ENCODE measurements at places on chromosomes 1 and 21.

DNA sequence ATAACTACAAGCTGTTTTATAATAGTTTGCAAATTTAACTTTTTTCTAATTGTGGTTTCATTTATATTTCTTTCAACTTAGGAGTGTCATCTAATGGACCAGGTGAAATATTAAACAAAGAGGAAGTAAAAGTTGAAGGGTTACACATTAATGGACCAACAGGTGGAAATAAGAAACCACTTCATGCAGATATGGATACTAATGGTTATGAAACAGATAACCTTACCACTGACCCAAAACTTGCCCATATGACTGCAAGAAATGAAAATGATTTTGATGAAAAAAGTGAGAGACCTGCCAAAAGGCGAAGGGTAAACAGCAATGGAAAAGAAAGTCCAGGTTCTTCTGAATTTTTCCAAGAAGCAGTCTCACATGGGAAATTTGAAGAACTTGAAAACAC, 59.7 kb downstream of the MIER1 start:
- no peak for DNase-seq
- H3K4me1 ChIP-seq = peaks cover 29% of the 10 kb centered on the region
- peaks cover 61% of the 10 kb centered on the region for H3K36me3 ChIP-seq
- no peak overlapping the region for H3K4me3 ChIP-seq
- H3K27ac ChIP-seq = no peak overlapping the region
- no peaks in the 10 kb centered on the region for H3K27me3 ChIP-seq

DNA sequence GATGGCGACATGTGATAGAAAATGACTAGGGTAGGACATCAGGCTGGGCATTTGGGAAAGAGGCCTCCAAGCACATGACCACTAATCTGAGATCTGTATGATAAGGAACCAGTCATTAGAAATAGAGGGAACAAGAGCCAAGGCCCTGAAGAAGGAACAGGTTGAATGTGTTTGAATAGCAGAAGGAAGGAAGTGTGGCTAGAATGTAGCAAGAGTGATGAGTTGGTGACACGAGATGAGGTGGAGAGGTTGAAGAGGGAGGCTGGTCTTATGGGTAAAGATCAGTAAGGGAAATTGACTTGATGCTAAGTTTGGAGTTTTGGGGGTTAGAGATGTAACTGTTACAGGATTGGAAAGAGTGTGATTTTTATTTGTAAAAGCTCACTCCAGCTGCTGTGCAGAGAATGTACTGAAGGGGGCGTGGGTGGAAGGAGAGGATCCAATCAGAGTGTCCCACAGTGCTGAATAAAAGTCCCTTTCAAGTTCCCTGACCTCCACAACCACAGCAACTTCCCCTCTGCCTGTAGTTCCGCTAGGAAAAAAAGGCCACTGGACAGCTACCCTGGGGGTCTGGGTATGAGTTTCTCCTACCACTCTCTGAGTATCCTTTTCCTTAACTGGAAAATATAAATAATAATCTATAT, 295.0 kb downstream of the OMA1 start:
- no peaks in the 10 kb centered on the region for H3K36me3 ChIP-seq
- DNase-seq = no peak
- H3K27ac ChIP-seq = no peak overlapping the region
- H3K4me3 ChIP-seq = no peak overlapping the region

DNA sequence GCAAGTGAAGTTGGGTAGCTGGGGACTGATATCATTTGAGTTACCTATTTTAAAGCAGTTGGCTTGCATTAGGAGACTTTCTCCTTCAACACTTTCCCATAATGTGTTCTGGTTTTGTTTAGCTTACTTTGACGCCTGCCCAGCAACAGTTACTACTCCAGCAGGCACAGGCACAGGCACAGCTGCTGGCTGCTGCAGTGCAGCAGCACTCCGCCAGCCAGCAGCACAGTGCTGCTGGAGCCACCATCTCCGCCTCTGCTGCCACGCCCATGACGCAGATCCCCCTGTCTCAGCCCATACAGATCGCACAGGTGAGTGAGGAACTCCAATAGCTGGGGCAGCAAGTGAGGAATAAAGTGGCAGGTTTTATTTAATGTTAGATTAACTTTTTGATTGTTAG, 144.3 kb downstream of the CD247 start:
- H3K4me3 ChIP-seq = no peak overlapping the region
- no peaks in the 10 kb centered on the region for H3K27me3 ChIP-seq
- H3K4me1 ChIP-seq = no peaks in the 10 kb centered on the region
- DNase-seq = no peak
- no peak overlapping the region for H3K27ac ChIP-seq
- peaks cover 17% of the 10 kb centered on the region for H3K36me3 ChIP-seq

DNA sequence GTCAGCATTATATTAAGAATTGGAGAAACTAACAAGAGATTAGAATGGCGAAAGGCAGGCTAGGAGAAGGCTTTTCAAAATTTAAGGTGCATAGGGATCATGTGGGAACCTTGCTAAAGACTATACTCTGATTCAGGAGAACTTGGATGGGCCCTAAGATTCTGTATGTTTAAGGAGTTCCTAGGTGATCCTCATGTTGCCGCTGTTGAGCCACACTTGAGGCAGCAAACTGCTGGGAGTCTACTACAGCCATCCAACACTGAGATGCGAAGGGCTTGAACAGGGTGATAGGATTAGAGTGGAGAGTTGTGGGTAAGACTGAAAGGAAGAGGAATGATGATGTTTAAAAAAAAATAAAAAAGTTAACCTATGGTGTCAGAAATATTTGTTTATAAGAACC, 1013.2 kb downstream of the MRPL39 start:
- H3K36me3 ChIP-seq = no peaks in the 10 kb centered on the region
- H3K4me1 ChIP-seq = no peaks in the 10 kb centered on the region
- no peaks in the 10 kb centered on the region for H3K27me3 ChIP-seq
- H3K4me3 ChIP-seq = no peak overlapping the region
- no peak overlapping the region for H3K27ac ChIP-seq

- H3K36me3 ChIP-seq = no peaks in the 10 kb centered on the region
- no peak overlapping the region for H3K4me3 ChIP-seq
- no peak overlapping the region for H3K27ac ChIP-seq
- DNase-seq = no peak
- peaks cover 9% of the 10 kb centered on the region for H3K27me3 ChIP-seq
These were observed 3.9 kb downstream of the SEMA6C start for GRCh38 chr1:151142411-151143056.

GRCh38 chr1:203250911-203251310, 21.4 kb upstream of the CHIT1 start:
- H3K27ac ChIP-seq = no peak overlapping the region
- DNase-seq = no peak
- H3K36me3 ChIP-seq = no peaks in the 10 kb centered on the region
- H3K4me1 ChIP-seq = no peaks in the 10 kb centered on the region
- peaks cover 57% of the 10 kb centered on the region for H3K27me3 ChIP-seq

DNA sequence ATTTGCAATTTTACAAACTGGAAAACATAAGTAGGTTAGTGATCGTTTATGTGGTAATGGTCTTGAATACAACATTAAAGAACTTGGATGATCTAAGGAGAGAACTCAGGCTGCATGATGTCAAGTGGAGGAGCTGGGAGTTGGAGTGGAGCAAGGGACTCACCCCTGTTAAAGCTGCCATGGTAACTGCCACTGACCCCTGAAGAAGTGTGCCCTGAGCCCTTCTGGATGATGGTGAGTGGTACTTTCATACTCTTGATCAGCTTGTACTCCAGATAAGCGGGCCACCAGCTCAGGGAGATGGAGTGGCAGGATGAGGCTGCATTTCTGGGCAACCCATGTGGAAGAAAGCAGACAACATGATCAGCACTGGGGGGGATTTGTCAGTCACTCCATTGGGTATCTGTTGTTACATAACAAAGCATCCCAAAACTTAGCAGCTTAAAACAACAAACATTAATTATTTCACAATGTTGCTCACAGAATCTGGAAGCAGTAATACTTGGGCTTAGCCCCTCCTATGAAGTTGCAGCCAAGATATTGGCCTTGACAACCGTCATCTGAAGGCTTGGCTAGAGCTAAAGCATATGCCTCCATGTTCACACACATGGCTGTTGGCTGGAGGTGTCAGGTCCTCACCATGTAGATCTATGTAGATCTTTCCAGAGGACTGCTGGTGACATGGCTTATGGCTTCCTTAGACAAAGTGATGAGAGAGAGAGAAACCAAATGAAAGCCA, 213.8 kb downstream of the DUSP10 start:
- H3K27ac ChIP-seq = no peak overlapping the region
- DNase-seq = no peak
- peaks cover 20% of the 10 kb centered on the region for H3K27me3 ChIP-seq
- H3K4me3 ChIP-seq = no peak overlapping the region
